ENCODE measurements at places on chromosomes 12 and 14.

- no peak for DNase-seq
Observed at GRCh38 chr14:81386290-81386745, 13.8 kb downstream of the STON2 start.

DNA sequence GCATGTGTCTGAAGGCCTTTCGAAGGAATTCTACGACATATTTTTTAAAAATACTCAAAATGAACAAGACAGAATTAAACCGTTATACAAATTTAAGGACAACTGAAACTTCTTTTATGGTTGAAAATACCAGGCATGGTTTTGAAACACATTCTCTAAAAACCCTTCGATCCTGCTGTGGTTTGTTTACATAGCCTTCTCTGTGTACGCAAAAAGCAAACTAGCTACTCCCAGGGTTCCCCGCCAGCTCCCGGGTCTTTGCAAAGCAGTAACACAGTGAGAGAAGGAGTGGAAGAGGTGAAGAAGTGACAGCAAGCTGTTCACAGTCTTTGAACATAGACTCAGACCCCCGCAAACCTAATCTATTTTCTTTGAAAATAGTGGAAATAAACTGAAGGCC lies 2.2 kb upstream of the TC2N start:
- DNase-seq: no peak

DNA sequence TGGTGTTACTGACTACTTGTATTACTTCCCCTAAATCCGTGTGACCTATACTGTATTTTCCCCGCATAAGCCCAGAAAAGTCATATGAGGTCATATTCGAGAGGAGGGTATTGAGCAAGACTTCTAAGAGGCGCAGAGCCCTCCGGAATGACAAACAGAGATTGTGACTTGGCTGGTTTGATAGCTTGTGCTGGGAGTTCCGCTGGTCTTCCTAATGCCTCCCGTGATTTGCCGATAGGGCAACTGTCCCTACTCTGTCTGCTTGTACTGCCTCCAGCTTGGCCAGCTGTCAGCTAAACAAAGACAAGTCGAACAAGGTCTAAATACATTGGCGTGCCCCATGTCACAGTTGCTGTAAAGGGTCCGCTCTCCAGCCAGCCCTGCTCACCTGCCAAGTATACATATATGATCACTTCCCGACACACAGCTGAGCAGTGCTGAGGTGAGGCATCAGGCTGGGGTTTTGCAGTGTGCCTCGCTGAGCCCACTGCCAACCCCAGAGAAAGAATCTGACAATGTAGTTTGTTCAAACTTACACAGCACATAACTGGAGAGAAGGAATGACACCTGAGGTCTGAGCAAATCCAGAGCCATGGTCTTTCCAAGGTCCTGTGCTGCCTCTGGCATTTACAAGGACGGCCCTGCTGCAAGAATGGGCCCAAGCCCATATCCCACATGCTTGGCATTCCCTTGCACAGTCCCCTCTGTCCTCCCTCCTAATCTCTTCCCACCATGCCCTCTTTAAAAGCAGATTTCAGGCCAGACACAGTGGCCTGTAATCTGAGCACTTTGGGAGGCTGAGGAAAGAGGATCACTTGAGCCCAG lies 23.7 kb downstream of the LGMN start:
- no peak for DNase-seq

GRCh38 chr12:108850854-108851573 lies 6.4 kb downstream of the SSH1 start:
- DNase-seq: no peak

DNA sequence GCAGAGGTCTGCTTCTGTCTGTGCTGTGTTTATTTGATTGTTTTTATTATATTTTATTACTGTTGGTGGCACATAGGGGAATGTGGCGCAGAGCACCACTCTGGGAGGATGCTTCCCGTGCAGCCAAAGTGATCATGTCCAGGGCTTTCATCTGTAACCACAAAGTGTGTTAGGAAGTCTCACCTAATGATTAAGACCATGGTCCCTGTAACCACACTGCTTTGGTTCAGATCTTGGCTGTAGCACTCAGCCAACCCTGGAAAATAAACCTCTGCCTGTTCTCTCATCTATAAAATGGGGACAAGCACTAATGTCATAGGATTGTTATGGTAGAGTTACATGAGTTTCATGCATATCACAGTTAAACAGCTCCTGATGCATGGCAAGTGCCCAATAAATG lies 1.9 kb downstream of the RESF1 start:
- no peak for DNase-seq

DNA sequence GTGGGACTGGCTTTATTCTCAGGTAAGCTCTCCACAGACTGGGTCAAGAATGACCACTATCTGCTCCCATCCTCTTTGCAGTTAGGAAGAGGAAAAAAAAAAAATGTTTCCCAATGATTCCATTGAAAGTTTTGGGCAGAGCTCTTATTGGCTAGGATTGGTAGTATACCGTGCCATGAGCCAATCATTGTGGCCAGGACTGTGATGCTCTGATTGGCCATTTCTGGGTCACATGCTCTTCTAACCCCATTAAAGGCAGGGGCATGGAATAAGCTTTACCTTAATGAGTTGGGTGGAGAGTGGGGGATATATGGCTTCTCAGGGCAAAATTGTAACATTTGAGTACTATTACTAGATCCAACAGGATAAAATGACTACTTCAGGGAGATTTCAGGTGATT lies 49.4 kb upstream of the WSCD2 start:
- DNase-seq: no peak

DNA sequence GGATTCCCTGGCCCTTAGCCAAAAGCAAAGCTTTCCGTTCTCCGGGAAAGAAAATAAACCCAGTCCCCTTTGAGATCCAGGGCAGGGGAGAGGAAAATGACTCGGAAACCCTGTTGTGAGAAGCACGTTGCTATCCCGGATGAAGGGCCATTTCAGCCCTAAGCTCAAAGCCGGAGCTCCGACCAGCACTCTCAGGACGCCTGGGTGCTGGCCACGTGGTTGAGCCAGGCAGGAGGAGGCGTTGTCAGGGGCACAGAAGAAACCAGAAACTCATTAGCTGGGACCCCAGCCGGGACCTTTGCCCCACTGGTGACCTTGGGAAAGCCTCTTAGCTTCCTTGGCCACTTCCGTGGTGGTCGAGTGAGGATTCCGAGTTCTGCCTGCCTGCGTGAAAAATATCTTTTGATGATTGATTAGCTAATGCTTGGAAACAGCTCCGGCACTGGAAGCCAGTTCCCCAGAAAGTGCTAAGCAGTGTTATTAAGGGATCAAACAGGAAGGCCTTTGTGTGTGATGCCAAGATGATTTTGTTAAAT lies 57.6 kb upstream of the FZD10 start:
- DNase-seq: no peak

DNA sequence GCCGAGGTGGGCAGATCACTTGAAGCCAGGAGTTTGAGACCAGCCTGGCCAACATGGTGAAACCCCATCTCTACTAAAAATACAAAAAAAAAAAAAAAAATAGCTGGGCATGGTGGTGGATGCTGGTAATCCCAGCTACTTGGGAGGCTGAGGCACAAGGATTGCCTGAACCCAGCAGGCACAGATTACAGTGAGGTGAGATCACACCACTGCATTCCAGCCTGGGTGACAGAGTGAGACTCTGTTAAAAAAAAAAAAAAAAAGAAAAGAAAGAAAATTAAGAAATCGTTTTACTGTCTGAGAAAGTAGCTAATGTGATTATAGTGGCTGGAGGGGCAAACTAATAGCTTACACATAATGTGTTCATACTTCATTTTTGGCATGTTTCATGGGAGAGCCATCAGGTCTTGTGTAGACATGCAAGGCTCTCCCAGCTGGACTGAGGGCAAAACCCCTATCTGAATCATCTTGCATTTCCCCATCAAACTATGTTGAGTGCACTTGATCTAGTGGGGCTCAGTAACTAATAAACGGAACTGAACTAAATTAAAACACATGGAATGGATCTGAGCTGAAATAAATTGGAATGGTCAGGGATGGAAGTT lies 16.2 kb downstream of the KIF21A start:
- DNase-seq: no peak

DNA sequence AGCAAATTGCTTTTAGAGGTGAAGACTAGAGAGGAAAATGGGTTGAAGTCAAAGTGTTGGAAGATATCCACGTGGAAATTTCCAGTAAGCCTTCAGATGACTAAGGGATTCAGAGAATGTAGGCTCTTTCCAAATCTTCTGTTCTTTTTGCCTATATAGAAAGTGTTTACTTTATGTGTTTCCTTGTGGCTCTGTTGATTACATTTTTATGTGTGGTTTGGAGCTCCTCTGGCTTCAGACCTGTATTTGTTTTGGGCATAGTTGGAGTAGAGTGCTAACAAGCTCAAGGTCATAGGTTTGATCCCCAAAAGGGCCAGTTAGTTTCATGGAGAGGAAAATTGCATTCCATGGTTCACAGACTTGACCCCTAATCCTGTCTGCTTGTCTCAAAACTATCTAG lies 91.9 kb downstream of the IGF1 start:
- DNase-seq: no peak

GRCh38 chr14:75290851-75291250 lies 12.2 kb downstream of the FOS start:
- DNase-seq: no peak

- no peak for DNase-seq
Observed at GRCh38 chr14:77122526-77123125, 19.0 kb downstream of the ZDHHC22 start.

GRCh38 chr12:47983541-47984115 lies 20.2 kb downstream of the TMEM106C start:
- DNase-seq: no peak

DNA sequence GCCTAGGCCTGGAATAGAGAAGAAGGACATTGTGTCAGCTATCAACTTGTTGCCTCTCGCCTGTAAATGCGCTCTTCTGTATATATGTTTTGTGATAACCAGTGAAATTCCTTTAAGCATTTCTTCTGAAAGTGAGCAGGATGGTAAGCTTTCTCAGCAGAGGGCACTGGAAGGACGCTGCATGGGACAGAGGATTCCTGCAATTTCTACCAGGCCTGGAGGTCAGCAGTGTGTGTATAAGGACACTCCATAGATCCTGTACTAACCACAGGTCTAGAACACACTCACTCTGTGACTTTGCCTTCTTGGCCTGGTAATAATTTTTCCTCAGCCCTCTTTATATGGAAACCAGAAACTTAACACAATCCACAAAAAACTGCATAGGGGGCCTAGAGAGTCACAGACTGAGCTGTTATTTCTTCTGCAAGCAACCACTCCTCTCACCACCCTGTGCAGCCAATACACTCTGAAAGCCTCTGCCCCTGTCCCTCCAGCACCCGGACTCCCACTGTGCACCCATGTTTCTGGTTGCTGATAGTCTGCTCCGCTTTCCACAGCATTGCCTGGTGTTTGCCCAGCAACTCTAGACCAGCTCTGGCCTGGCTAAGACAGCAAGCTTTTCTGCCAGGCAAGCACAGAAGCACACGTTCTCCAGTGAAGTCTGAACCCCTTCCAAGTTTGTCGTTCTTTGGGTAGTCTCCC lies 94.0 kb upstream of the RMST start:
- no peak for DNase-seq

DNA sequence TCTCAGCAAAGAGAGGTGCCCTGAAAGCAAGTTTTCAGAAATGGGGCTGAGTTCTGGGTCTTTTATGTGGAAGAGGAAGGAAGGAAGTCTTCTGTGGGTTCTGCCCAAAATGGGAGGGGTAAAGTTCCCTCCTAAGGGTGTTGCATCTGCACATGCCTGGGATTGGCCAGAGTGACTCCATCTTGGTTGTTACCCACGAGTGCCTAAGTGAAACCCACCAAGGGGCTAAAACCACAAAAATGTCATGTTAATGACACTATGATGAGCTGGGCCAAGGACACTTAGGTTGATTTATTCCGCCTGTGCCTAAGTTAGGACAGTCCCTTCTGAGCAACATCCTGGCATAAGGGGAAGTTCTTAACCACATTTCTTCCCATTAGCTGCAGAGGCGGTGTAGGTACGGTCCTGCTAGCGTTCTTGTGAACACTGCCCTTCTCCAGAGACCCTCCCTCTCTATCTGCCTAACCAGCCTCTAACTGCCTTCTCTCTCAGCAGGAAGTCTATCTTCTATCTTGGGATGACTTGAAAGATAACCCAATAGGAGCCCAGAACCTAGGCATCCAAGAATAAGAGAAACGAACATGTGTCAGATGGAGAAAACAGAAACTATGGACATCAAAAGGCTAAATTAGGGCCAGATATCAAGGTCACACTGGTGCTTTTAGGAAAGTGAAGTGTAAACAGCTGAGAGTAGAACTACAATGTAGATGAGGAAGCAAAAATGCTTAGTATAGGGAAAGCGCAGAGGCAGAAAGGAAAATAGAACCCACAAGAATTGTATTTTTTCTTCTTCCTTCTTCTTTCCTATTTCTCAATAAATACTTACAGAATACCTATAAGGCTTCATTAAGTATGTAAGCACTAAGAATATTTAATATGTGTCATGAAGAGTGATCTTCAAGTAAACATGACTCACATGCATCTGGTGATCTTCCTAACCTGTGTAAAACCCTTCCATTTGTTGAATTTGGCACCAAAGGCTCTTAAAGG lies 104.2 kb upstream of the AMN1 start:
- no peak for DNase-seq

GRCh38 chr12:103530307-103531066 lies 34.7 kb upstream of the C12orf42 start:
- no peak for DNase-seq

DNA sequence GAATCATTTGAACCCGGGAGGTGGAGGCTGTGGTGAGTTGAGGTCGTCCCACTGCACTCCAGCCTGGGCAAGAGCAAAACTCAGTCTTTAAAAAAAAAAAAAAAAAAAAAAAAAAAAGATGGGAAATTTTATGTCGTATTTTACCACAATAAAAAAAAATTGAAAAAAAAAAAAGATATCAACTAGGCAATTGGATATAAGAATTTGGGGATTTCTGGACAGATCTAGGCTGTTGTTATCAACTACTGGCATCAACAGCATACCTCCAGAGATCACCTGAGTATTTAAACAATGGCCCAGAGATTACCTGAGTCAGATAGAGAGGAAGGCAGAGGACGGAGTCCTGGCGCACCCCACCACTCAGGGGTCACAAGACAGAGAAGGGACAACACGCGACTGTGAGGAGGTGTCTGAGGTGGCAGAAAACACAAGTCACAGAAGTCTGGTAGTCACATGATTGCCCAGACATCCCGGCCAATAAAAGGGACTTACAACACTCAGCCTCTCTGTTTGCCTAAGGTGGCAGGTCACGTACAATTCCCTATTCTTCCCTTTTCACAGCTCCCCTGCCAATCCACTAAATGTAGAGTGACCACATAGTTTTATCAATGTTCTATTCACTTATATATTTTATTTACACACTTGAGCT lies 1.8 kb downstream of the SPRING1 start:
- no peak for DNase-seq

DNA sequence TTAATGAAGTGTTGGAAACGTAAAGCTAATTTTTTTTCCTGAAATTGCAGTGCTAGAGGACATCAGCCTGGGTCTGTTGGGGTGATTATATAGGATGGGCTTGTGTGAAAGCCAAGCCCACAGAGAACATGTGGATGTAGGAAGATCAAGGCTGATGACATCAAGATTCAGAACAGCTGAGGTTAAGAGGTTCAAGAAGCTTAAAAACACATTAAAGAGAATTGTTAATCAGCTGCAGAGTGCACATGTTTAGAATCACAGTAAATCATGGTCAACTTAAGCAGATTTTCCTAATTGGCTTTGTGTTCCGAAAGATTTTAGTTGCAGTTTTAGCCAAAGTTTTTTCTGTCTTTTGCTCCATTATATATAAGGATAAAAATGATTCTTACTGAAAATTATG lies 87.9 kb upstream of the PRICKLE1 start:
- DNase-seq: no peak

Data from T-helper 1 cell (primary cell).